AG09309 (cell line): ENCODE measurements at places on chromosomes 2 and 18.

DNA sequence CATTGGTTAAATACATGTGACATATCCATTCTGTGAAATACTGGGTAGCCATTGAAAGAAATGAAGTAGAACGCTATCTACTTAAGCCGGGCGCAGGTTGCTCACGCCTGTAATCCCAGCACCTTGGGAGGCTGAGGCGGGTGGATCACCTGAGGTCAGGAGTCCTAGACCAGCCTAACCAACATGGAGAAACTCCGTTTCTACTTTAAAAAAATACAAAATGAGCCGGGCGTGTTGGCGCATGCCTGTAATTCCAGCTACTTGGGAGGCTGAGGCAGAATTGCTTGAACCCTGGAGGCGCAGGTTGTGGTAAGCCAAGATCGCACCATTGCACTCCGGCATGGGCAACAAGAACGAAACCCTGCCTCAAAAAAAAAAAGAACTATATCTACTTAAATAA lies 45.7 kb upstream of the ASPRV1 start:
- no peak for DNase-seq

DNA sequence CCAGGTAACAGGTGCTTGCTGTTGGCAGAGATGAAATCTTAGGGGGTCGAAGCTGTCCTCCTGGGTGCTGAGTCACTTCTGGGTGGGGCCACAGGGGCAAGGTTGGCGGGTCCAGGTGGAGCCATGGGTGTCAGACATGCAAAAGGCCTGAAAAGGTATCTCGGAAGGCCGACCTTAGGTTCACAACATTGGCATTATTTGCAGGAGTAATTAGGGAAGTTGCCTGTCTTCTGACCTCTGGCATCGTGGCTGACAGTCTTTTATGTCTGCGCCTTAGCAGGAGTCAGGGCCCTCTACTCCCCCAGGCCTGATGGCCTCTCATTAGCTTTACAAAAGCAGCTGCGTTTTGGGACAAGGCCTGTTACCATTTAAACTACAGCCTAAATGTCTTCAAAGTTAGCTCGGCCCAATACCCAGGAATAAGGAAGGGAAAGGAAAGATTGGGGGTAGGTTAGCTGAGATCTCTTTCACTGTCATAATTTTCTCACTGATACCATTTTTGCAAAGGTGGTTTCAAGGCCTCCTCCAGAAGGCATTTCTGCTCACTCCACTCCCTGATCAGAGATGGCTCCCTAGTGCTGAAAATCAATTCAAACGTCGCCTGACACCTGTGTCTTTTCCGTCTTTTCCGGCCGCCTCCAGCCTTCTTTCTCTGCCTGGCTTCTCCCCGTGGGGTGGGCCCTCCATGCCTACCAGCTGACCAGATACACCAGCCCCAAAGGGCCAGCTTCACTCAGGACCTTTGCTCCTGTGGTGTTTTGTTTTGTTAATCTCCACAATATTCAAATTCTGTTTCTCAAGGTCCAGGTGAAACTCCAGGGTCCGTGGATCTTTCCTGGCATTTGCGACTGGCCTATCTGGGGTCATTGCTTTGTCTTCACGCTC lies 90.8 kb downstream of the RHOB start:
- DNase-seq = no peak

GRCh38 chr2:118222672-118223421 lies 134.6 kb downstream of the INSIG2 start:
- DNase-seq = no peak

DNA sequence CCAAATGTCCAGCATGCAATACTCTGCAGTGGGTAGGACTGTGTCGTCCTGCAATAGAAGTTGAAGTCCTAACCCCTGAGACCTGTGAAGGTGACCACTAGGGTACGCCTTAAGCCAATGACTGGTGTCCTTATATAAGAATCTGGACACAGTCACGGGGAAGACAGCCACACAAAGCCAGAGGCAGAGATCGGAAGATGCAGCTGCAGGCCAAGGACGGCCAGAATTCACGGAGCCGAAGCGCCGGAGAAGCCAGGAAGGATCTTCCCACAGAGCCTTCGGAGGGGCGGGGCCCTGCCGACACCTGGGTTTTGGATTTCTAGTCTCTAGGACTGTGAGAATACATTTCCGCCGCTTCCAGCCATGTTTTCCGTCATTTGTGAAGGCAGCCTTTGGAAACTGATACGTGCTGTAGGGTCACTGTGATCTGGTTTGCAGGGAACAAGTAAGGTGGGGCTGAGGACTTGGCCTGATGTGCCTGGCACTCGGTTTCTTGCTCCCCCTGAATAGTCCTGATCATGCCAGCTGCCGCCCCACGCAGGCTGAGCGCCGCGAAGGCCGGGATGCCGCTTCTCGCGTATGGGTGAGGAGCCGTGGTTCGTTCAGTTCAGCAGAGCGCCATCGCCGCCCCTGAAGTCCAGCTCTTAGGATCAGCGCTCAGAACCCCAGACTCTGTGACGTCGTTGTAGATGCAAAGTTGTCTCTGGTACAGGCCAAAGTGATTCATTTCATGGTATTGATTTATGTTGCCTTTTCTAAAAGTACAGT lies 38.7 kb downstream of the PTGR3 start:
- DNase-seq = no peak

DNA sequence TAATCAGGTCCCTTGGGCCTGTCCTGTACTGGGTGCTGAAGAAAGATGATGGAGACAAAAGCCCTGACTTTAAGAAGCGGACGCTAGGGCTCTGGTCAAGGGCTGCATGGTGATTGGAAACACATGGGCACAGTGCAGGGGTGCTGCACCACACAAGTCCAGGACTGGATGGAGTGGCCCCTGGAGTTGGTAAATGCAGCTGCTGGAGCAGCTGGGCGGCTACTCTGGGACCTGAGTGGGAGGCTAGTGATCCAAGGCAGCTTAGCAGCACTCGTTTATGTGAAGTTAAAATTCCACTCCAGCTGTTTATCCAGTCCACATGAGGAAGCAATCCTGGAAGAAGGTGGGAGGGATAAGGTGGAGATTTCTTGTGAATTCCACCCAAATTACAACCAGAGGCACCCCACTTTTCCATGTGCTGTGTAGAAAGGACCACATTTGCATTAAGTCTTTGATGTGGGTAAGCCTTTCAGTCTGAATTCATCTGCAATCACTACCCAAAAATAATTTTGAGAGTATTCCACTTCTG lies 24.9 kb downstream of the MERTK start:
- peak; percentile 41 for DNase-seq

- DNase-seq = no peak
These were observed 126.8 kb downstream of the ZNF521 start for GRCh38 chr18:25225151-25225550.

GRCh38 chr2:144152817-144153271 lies 367.1 kb downstream of the ZEB2 start:
- no peak for DNase-seq

DNA sequence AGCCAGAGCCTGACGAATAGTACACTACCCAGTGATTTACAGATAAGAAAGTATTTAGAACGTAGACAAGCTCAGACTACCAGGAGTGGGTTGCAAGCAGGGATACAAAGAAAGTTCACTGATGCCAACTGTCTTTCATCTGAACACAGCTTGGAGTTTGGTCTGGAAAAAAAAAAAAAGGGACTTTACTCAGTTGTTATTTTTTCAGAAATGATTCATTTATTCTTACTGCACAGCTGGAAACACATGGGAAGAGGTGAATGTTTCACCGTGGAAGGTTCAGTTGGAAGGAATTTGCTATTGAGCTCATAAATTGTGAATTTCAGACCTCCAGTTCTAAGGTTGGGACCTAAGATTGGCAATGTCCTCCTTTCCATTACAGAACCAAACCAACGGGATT lies 259.7 kb downstream of the ETAA1 start:
- no peak for DNase-seq

DNA sequence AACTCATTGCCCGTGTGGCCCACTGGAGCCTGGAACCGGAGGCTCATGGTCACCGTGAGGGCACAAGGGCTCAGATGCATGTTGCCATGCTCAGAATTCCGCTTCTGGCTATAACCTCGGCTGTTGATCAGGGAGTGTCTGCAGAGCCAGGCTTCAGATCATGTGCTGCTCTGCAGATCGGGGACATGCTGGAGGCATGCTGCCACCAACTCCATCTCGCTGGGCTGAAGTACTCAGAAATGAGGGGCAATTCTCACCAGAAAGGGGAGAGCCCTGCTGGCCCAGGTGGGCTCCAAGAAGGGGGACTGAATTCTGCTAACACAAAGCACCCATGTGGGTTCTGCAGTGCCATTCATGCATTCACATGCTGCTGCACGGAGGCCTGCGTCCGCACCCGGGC lies 269.2 kb upstream of the PXDN start:
- DNase-seq = no peak

GRCh38 chr2:133360190-133360589 lies 208.1 kb downstream of the NCKAP5 start:
- no peak for DNase-seq
